ENCODE measurements at places on chromosomes 2 and 18.

DNA sequence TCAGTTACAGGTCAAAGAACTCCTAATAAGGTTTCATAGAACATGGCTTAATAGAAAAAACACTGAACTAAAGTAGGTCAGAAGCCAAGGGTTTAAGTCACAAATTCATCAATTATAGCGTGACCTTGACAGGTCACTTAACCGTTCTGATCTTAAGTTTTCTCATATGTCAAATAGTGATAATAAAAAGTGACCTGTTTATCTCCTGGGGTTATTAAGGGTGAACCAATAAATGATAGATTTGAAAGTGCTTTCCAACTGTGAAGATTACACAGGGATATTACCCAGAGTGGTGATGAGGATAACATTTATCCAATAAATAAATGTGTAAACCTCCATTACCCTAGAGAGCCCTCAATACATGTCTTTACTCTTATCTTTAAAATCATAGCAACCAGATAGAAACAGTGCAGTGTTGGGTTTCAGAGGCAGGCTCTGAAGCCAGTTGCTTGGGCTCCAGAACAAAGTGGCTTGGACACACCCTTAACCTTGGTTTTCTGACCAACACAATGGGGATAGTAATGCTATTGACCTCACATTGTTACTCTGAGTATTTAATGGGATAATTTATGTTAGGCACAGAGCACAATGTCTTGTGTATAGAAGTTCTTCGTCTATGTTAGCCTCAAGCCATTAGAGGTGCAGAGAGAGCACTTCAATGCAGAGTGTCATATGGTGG is 48.6 kb downstream of the KLHL14 start:
- DNase-seq: no peak

DNA sequence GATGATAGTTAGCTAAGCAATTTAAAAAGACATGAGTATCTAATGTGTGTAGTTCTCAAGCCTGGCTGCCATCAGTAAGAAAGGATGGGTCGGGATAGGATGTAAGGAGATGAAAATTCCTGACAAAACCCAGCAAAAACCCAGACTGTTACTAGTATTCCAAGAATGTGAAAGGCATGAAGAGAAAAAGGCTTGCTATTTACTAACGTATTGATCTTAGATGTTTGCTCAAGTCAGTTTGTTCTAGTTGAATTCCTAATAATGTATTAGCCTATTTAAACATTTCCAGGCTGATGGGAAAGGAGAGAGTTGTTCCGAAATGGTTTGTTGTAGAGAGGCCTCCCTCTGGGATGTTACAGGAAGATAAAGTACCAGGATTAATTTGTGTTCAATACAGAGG is 88.2 kb downstream of the ZNF532 start:
- DNase-seq: no peak

- DNase-seq: no peak
These were observed 307.1 kb downstream of the GRB14 start for GRCh38 chr2:164314148-164314547.

- DNase-seq: no peak
These were observed 34.5 kb downstream of the EMILIN2 start for GRCh38 chr18:2881088-2881839.

GRCh38 chr2:237195396-237196120 is 109.9 kb downstream of the COPS8 start:
- DNase-seq: no peak

- DNase-seq: no peak
These were observed 226.1 kb upstream of the CCDC68 start for GRCh38 chr18:55185391-55185790.

DNA sequence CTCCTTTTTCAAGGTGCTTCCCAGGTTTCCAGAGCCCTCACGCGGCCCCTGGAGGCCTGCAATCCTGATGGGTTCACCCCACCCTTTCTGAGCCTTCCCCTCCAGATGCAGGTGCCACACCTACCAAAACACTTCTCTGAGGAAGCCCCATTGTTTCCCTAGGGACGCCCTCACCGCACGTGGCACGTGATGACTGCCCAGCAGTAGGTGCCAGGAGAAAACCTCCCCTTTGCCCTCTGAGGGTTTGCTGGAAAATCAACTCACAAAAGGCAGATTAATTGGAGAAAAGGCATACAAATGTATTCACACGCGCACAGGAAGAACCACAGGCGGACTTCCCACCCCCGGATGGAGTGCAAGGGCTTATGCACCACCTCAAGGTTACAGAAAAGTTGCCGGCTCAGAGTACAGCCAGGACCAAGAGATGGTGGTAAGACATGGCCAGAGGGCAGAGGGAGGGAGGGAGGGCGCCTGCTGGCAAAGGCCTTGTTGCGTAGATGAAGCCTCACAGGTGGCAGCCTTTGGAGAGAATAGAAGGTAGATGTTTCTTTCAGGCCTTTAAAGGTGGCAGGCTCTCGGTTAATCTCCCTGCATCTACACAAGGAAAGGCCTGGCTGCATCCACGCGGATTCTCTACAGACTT is 269.4 kb upstream of the RAB6C start:
- no peak for DNase-seq

DNA sequence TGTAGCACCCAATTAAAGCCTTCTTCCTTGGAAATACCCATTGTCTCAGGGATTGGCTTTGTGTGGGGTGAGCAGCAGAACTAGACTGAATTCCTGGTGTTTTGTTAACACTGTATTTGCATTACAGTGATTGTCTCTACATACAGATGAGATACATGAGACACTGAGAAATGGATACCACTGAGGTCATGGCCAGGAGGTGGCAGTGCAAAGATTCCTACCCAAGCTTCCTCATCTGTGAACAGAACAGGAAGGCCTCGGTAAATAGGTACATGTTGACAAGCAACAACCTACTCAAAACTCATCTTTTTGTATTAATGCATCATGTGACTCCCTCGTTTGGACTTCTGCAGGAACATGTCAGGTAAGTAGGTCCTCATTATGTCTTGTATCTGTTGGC is 445.8 kb upstream of the RGPD4 start:
- DNase-seq: no peak

- DNase-seq: no peak
These were observed 15.1 kb downstream of the CYRIA start for GRCh38 chr2:16650287-16651249.

GRCh38 chr2:71004857-71005256 is 10.2 kb upstream of the TEX261 start:
- DNase-seq: no peak

- no peak for DNase-seq
These were observed 297.6 kb downstream of the PARD3B start for GRCh38 chr2:204842661-204843485.

GRCh38 chr18:59063300-59063906 is 76.3 kb upstream of the SEC11C start:
- no peak for DNase-seq

GRCh38 chr2:58336416-58336815 is 95.3 kb upstream of the FANCL start:
- no peak for DNase-seq

DNA sequence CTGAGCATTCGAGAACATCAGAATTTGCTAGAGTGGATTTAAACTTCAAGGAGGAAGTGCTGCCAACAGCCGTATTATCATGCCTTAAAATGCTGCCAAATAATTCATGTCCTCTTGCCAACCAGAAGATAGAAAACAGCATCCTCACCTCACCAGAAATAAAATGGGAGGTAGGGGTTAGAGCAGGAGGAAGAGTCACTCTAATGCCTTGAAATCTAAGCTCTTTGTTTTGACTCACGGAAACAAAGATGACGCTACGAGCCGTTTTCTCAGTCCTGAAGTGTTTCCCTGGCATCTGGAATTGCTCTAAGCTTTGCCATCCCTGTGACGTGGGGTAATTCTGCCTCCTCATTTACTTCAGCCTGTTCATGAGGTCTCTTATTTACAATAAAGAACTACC is 97.1 kb downstream of the PRPF40A start:
- no peak for DNase-seq

DNA sequence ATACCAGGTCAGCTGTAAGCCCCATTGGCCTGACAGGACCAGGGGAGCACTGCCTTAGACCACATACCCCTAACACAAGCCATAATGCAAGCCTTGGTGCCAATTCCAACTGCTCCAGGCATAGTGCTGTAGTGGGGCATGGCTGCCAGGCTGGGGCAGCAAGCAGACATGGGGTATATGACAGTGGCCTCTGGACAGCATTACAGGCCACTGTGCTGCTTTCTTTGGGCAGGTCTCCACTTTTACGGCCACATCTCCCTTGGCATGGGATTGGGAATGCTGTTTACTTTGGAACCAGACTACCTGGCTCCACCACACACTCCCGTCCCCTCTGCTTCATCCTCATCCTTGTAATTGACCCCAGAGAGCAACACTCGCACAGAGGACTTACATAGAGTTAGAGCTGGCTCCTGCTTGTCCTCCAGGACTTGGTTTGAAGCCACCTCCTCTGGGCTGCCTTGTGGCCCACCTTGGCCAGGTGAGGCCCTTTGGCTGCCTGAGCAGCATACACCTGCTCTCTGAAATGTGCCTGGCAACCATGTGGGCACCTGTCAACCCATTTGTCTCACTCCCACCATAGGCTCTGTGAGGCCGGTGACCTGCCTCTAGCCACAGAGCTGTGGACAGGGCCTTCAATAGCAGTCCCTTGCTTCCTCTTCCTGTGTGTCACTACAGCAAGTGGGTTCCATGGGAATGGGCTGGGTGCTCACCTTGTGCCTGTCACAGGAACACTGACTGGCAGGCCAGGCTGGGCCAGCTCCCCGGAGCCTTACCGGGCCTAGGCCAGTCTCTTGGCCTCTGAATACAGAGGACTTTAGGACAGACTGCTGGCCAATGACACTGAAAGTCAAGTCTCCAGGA is 262.6 kb upstream of the HS6ST1 start:
- DNase-seq: no peak

- DNase-seq: no peak
These were observed 45.4 kb downstream of the SLC66A3 start for GRCh38 chr2:11200651-11201050.

GRCh38 chr2:45244928-45245327 is 235.7 kb upstream of the SIX2 start:
- DNase-seq: no peak

GRCh38 chr18:14916851-14917250 is 168.9 kb downstream of the ANKRD30B start:
- no peak for DNase-seq

DNA sequence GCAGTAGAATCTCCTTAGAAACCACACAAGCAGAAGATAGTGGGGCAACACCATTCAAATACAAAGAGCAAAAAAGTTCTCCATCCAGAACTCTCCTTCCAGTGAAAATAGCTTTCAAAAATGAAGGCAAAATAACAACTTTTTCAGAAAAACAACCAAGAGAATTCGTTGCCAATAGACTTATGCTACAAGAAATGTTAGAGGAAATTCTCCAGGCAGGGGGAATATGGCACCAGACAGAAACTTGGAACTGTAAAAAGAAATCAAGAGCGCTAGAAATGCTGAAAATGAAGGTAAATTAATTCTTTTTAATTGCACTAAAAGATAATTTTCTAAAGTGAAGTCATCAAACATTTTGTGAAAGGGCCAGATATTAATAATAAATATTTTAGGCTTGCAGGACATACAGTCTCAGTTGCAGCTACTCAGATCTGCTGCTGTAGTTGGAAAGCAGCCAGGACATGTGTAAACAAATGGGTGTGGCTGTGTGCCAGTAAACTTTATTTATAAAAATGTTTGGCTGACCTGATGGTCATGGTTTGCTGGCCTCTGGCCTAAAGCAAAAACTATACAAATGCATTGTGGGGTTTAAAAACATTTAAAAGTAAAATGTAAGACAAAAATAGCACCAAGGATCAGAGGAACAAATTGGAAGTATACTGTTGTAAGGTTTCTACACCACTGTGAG is 73.7 kb upstream of the TGFA start:
- DNase-seq: no peak

- DNase-seq: no peak
These were observed 202.1 kb upstream of the REV1 start for GRCh38 chr2:99691926-99692325.

GRCh38 chr2:33304032-33304864 is 172.2 kb upstream of the RASGRP3 start:
- DNase-seq: no peak

GRCh38 chr2:177078416-177078815 is 134.2 kb upstream of the HNRNPA3 start:
- DNase-seq: no peak

DNA sequence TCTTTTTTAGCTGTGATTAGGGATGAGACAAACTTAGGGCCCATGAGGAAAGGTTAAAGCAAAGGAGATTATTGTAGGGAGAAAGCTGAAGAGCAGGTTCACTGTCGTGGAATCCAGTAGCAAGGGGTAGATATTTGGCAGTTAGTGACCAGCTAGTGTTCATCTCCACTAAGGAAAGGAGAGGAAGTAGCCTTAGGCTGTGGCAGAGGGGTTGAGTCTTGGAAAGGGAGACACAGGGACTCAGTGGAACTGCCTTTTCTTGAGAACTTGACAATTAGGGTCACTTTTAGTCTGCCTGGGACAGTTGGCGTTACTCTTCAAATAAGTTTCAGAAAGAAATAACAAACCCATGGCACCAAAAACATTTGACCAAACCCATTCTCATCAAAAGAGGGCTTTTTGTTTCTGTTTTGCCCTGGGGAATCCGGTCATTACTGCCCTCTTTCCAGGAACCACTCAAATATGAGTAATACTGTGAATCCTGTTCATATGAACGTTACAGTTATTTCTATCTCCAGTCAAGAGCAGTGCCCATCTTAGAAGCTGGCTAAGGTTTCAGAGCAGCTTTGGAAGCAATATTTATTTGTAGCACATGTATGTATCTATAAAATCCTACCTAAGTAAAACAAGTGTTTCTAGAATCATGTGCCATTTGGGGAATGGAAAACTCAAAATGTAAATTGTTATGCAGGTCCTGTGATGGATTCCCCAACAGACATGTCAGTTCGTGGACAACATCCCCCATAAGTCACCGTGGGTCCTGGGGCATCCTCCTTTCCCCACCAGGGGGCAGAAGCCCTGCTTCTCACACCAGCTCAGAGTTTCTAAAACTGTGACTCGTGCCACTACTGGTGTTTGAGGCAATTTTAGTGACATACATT is 77.3 kb upstream of the PHLPP1 start:
- peak; percentile 10 for DNase-seq

- DNase-seq: no peak
These were observed 23.8 kb upstream of the HPCAL1 start for GRCh38 chr2:10278763-10279471.

- no peak for DNase-seq
These were observed 19.2 kb upstream of the SPATA3 start for GRCh38 chr2:230976671-230977171.

GRCh38 chr2:196225213-196225612 is 53.8 kb upstream of the STK17B start:
- DNase-seq: no peak

GRCh38 chr2:232436381-232437194 is 19.4 kb upstream of the ALPI start:
- DNase-seq: no peak

All from stimulated activated CD8-positive, alpha-beta memory T cell treated with anti-CD3 and anti-CD28 coated beads, Interleukin-7, amount 100 ng/mL, for 1 hour (primary cell).